ENCODE measurements at places on chromosomes 6 and 20.

DNA sequence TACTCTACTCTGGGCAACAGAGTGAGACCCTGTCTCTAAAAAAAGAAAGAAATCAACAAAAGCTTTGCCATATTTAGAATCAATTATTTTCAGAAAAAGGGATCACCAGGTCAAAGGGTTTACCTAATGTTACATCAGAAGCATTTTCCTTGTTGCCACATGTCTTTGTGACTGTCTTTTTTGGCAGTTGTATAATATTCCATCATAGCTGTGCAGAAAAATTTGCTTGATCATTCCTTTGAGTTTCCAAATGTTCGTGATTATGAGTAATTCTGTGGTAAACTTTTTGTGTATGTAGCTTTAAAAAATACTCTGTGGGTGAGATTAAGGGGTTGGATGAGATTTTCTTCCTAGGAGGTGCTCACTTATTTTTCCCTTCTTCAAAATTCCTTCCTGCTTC lies 26.4 kb downstream of the PNPLA1 start:
- DNase-seq: no peak

GRCh38 chr6:87697581-87698546 lies 4.2 kb downstream of the AKIRIN2 start:
- DNase-seq: no peak

GRCh38 chr20:63533871-63534393 lies 3.2 kb downstream of the PTK6 start:
- no peak for DNase-seq

- DNase-seq: no peak
These were observed 69.2 kb upstream of the E2F3 start for GRCh38 chr6:20332441-20333006.

GRCh38 chr6:105220186-105220585 lies 40.4 kb upstream of the POPDC3 start:
- DNase-seq: no peak

- DNase-seq: peak; percentile 44
These were observed 236.3 kb upstream of the ZNF217 start for GRCh38 chr20:53829724-53830521.

DNA sequence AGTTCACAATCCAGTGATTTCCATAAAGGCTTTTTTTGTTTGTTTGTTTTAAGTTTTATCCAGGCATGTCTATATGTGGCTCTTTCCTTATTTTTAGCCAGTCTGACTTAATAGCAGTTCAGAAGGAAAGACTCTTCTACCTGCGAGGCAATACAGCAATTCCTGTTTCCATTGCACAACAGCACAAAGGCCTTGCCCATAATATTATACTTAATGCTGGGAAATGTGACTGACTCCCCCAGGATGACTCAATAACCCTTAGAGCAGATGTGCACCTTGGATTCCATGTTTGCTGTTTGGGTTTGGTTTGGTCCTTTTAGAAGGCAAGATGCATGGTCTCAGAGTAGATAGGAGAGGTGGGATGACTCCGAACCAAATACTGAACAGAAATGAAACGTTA lies 184.1 kb downstream of the MTFR2 start:
- DNase-seq: no peak

- no peak for DNase-seq
These were observed 42.4 kb downstream of the CNBD2 start for GRCh38 chr20:36010825-36011224.

- no peak for DNase-seq
These were observed 4.9 kb downstream of the PREP start for GRCh38 chr6:105397987-105398386.

DNA sequence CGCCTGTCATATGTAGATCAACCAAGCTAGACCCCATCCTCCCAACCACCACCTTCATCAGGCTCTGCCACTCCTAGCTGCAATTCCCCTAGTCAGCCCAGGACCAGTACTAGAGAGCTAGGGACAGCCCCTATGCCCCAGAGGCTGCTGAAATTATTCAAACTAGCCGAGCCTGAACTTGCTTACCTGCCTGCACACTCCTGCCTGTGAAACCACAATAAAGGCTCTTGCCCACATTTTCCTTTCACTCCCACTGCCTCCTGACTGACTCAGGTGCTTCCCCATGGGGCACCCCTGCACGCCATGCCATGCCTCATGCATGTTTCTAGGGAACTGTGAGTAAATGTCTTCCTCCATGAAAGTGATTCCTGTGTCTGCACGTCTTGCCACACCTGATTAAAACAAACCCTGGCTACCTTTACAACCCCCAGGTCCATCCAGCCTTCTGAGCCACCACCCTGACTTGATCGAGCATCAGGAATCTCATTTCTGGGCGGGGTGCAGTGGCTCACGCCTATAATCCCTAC lies 66.5 kb upstream of the IER3 start:
- peak; percentile 87 for DNase-seq

DNA sequence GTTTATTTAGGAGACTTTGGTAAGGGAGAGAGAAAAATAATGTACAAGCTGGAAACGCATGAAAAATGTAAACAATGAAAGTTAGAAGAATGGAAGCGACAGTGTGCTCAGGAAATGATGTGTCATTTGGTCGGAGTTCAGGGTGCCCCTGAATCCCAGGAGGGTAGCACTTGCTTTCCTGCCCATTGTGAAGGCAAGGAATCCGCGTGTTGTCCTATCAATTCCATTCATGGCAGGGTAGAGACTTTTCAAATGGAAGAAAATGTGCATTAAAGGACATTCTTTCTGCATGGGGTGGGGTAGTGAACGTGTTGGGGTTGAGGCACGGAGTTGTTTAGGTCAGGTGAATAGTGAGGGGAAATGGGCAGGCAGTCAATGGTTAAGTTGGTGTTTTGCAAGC lies 33.7 kb downstream of the GCNT2 start:
- no peak for DNase-seq

- DNase-seq: no peak
These were observed 950.1 kb downstream of the EPHA7 start for GRCh38 chr6:92469186-92469828.

DNA sequence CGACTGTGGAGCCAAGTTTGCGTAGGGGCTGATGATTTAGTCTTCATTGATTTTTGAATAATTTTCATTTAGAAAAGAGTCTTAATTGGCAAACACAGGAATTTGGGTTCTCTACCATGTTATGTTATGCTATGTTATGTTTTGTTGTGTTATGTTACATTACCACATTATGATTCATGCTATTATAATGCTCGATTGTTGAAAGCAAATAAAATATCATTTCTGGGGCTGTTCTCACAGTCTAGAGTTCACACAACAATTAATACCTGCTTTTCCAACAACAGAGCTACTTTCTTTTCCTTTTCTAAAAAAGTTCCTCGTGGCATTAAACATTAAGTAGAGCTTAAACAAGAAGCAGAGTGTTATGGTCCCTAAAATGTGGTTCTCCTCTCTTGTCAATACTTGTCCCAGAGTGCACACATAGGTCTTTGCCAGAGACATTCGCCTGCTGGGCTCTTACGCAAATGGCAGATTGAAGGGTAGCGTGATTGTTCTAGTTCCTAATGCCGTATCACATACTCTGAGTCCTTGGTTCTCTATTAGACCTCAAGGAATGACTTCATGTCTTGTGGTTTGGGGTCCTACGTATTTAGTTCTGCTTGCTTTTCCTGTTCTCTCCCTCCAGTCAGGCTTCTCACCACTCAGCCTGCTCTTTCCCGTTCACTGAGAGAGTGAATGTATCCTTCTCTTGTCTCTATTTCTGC lies 370.3 kb downstream of the CD109 start:
- no peak for DNase-seq

DNA sequence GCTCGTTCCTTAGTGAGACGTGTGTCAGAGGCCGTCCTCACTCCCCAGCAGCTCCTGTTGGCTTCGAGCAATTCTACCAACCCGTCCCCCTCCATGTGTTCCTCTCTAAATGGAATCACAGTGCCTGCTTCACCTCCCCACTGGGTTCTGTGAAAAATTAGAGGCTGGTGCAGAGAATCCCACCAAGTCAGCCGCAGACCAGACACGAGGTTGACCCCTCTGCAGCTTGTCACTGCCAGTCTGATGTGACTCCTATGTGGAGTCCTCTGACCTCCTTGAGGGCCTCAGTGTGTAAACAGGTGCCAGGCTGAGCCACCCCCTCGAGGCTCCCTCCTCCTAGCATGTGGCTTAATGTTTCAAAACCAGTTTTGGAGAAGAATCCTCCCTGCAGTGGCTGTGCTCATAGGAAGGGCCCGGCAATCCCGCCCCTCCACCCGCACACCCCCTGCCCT lies 12.6 kb upstream of the IRF4 start:
- DNase-seq: no peak

DNA sequence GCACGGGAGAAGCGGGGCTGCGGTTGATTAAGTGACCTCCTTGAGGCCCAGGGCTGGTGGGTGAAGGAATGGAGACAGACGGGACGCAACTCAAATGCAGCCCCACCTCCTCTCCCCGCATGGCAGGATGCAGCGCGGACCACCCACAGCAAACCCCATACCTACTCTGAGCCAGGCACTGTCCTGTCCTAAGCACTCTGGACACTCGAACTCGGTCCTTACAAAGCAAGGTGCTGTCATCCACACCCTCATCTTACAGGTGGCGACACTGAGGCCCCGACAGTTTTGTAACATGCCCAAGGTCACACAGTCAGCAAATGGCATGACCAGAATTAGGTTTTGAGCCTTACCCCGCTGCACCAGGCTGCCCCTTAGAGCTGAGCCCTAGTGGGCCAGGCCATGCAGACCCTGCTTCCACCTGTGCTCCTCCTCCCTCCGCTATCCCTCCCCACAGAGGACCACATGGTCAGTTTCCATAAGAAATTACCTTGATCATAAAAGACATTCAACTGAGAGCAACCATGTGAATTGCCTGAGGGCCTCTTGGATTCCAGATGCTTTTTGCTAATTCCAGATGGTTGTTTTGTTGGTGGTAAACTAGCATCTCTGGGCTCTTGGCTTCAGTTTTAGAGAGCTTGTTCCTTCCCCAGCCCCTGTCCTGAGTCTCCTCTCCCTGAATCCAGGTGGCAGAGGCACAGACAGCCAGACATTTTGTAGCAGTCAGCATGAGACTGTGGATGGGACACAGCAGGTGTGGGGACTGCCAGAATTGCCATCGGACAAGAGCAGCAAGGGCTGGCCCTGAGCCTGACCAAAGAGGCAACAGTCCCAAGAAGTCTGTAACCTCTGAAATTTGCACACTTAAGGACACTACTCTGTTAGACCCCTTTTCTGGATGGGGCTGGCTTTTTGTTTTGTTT lies 171.9 kb upstream of the PMEPA1 start:
- DNase-seq: peak; percentile 42

- no peak for DNase-seq
These were observed 121.5 kb downstream of the NCOA3 start for GRCh38 chr20:47623206-47623605.

DNA sequence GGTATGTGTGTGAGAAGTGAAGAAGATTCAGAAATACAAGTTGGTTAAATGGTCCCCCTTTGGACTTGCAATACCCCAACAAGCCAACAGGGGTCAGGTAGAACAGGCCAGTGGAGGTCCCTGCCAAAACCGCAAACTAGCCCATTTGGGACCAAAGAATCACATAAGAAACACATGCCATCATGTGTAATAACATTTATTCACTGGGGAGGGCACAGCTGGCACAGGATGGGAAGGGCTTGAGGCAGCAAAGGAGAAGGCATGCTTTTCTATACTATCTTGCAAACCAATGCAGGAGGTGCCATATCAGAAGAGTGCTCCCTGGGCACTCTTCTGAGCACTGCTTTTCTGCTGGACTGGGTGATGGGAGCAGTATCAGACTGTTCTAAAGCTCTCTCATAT lies 116.1 kb upstream of the TRAF3IP2 start:
- DNase-seq: peak; percentile 73

- no peak for DNase-seq
These were observed at the start of gene VIP for GRCh38 chr6:152750694-152751093. TSS of gene VIP (plus strand) at chr6:152750797. CDS start at chr6:152752178, 1,381 bp downstream.

- DNase-seq: no peak
These were observed 490.3 kb downstream of the COL12A1 start for GRCh38 chr6:74715355-74716085.

DNA sequence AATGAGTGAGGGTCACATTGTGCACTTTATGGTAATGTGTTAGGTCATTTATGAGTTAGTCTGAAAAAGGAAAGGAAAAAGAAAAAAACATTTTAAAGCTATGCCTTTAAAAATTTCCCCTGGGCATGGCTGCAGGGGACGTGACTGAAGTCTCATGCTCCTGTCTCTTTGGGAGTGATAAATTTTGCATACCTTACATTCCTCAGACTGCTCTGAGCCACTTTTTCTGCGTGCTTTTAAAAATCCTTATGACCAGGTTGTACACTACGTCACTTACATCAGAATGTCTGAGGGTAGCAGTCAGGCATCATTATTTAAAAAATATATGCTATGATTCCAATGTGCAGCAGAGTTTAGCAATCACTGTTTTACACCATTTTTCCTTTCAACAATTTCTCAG lies 121.2 kb downstream of the RFPL4B start:
- no peak for DNase-seq

- DNase-seq: no peak
These were observed 43.2 kb upstream of the CDH22 start for GRCh38 chr20:46351357-46352058.

DNA sequence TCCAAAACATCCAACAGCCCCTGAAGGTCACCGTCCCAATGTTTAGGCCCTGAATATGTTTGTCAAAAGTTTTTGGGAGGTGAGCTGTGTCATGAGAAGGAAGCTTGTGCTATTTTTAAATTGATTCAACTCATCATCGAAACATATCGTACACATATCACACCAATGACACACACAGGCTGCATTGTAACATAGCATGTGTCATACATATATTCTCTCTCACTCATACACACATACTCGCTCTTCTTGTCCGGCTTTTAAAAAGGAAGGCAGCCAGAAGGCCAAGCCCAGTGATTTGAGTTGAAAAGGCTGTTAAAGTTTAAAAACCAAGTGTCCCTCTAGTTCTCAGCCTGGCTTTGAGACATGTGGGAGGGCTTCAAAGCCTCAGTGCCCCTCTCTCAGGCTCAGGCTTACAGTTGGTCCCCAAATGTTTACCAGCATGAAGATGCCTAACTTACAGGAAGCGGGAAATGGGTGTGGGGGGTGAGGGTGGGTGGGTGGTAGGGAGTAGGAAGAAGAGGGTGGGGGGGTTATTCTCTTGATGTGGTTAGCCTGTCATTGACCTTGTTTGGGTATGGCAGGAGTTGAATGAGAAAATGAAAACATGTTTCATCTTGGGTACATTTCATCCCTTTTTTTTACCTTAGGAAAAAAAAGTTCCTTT lies 3.3 kb upstream of the PRDM1 start:
- DNase-seq: no peak

- DNase-seq: no peak
These were observed 1.7 kb upstream of the PLA2G7 start for GRCh38 chr6:46736906-46737305.

GRCh38 chr20:36439040-36439730 lies 102.1 kb upstream of the MYL9 start:
- peak; percentile 88 for DNase-seq

DNA sequence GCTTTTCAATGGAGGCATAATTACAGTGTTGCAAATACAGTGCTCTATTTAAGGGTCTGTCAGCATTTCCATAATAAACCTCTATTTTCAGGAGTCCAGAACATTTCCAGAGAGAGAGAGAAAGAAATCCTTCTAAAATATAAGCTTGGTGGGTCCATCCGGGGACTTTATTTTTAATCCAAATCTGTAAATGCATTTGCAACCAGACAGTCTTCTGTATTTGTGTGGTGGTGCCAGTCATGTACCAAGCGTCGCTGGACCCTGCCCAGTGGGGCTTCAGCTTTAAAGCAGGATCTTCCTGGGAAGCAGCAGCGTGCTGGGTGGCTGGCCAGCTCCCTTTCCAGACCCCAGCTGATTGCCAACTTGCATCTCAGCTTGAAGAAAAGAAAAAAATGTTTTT lies 256.5 kb upstream of the SUPT3H start:
- DNase-seq: no peak

GRCh38 chr6:136579800-136580199 lies 29.6 kb upstream of the MAP7 start:
- no peak for DNase-seq

- DNase-seq: no peak
These were observed 259.8 kb upstream of the FLRT3 start for GRCh38 chr20:14597206-14597715.

Measured in activated CD8-positive, alpha-beta memory T cell treated with anti-CD3 and anti-CD28 coated beads for 24 hours (primary cell).